ENCODE measurements at places on chromosomes 5 and 9.
A peak's percentile ranks its signal among the peaks of the same experiment; 100 is the strongest.

GRCh38 chr5:14675865-14676300 is 11.4 kb downstream of the OTULIN start:
- no peak for DNase-seq

DNA sequence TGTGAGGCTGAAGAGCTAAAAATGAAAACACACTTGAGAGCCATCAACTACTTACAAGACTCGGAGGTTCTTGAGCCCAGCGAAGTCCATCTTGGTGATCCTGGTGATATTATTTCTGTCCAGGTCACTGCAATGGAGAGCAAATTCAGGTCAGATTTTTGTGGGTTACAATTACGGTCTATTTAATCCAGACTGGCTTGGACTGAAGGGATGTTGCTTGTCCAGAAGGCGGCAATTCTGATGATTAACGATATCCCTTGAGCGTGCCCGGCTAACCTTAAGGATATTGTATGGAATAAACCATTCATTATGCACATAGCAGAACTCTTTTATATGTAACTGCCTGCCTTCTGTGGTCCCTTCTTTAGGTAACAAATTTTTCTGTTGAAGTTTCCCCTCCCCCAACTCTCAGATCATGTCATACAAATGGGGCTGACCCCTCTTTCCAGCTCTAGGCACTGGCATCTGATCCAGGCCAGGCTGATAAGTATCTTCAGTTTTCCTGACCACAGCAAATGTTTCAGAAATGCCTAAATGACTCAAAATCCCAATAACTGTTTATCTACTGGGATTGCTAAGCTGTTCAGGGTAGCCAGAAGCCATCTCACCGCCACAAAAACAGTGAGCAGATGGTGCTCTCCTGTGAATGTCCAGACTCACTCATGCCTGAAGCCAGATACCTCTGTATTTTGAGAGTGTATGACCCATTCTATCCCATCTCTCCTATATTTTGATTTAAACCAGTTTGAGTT is 49.4 kb downstream of the SLIT3 start:
- no peak for DNase-seq

- no peak for DNase-seq
Observed at GRCh38 chr5:98050583-98050982, 722.9 kb upstream of the RGMB start.

DNA sequence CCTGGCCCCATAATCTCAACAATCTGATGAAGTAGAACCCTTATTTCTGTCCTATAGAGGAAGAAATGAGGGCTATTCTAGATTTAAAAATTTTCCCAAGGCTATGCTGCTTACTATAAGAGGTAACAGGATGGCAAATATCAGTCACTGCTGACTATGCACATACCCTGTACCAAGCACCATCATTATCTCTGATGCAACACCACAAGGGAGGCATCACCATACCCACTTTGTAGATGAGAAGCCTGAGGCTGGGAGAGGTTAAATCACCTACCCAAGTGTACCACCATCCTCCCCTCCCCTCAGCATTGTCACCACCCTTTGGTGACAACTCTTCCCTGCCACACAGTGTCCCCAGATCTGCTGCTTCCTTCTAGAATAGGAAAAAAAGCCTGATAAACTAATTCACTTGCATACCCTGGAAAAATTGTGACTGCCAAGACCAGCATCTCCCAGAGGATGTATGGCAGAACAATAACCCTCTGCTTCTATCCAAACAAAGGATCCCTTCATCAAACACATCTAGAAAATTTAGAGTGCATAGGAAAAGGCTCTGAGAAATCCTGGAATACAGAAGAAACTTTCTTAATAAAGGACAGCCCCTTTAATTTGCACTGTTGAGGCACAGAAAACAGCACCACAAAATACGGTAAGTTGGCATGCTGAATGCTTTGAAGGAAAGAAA is 48.3 kb downstream of the PRRC1 start:
- DNase-seq = no peak

- no peak for DNase-seq
Observed at GRCh38 chr9:91905991-91906469, 44.0 kb downstream of the ROR2 start.

DNA sequence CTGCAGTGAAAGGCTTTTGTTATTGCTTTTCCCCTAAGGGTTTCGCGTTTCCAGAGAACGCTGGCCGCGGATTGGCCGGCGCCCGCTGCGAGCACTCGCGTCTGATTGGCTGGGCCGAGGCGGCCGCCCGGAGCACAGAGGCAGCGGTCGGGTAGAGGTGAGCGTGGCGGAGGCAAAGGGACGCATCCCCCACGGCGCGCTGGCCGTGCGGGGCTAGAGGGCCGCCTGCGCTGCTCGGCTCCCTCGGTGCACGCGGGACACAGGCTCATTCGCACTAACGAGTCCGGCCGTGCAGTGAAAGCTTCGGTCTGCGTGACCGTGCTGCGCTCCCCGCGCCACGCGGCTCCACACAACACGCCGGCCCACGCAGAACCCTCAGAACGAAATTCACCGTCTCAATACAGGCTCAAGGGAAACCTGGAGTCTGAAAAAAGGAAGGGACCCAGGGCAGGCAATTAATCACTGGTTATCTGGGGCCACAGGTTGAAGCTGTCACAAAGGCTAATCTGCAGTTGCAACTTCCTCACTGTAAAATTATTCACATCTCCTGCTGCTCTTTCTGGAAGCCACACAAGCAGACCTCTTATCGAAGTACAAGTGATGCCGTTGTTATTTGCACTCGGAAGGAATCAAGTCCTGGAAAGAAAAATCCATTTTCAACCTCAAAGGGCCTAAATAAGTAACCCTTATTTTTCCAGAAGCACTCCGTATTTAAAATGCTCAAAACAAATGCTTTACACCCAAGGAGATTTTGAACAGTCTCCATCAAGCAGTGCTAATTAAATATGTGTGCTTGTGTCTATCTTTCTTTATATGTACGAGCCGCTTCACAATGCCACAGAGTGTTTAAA is 94.6 kb downstream of the ZNF608 start:
- peak; percentile 81 for DNase-seq

GRCh38 chr5:67215519-67216471 is 19.2 kb upstream of the CD180 start:
- DNase-seq = no peak

DNA sequence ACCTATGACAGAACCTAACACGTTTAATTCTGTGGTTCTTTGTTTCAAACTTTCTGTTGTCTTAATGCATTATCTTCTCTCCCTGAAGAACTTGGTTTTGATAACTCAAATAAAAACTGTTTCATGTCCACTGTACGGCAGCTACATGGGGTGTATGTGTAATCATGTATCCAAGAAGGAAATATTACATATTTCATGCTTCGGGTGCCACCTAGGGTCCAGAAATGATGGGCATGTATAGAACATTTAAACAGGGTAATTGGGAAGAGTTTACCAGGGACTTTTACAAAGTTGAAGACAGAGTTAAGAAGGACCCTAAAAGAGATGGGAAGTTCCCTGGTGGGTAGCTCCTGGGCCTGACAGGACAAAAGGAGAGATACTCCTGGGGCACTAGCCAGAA is 291.3 kb downstream of the FBXL7 start:
- no peak for DNase-seq

GRCh38 chr5:35709688-35710087 is 92.0 kb downstream of the SPEF2 start:
- DNase-seq = no peak

- no peak for DNase-seq
Observed at GRCh38 chr9:76162086-76162730, 232.0 kb downstream of the RFK start.

DNA sequence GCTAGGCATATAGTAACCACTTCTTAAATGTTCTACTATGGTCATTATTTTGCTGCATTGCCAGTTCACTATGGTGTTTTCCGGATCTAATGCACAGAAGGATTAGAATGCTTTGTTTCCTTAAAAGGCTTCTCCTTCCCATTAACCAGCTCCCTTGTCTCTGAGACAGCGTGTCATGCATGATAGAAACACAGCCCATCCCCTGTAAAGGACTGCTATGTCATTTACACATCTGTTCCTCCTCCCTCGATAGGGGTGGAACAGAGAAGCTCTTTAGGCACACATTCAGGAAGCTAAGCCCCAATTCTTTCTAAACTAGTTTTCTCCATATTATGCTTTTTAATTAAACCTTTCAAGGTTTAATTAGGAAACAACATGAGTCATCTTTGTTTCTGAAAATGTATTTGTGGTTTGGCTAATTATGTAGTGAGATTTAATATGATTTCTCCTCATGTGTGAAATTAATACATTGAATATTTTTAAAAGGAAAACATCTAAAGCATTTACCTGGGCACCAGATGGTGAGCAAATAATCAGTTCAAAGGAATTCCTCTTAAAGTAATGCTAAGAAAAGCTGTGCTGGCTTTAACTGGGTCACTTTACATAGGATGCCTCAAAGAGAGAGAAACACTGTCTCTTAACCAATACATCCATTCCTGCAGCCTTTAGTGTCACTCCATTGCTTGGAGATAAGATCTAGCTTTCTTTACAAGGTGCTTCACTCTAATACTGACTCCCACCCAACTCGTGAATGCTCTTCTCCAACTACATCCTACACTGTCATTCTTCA is 133.3 kb upstream of the PPP1R2B start:
- no peak for DNase-seq

All from WTC11 (cell line).